ENCODE measurements at places on chromosomes 7 and 10. TPM values are rescaled to one million over a fixed set of nuclear protein-coding genes. Genes with fewer than 3 reads are reported as not detected.
A peak's percentile ranks its signal among the peaks of the same experiment; 100 is the strongest.

DNA sequence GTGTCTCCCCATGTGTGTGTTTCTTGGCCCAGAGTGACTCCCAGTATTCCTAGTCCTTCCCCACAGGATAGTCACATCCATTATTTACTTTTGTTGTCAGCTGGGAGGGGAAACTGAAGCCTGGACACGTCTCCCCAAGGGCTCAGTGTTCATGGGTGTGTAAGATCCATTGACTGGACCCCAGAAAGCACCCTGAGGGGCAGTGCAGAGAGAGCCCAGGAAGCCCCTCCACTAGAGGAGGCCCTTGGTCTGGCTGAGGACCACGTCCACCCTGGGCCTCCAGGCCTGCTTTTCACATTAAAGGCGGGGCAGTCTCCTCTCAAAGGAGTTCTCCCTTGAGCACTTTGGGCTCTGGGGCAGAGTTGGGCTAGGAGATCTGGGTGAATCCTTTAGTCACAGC is 21.3 kb downstream of the ZNF783 start:
- no peak for DNase-seq
- no peak overlapping the region for H3K4me3 ChIP-seq
- peaks cover 13% of the 10 kb centered on the region for H3K4me1 ChIP-seq
- H3K36me3 ChIP-seq = peaks cover 21% of the 10 kb centered on the region

DNA sequence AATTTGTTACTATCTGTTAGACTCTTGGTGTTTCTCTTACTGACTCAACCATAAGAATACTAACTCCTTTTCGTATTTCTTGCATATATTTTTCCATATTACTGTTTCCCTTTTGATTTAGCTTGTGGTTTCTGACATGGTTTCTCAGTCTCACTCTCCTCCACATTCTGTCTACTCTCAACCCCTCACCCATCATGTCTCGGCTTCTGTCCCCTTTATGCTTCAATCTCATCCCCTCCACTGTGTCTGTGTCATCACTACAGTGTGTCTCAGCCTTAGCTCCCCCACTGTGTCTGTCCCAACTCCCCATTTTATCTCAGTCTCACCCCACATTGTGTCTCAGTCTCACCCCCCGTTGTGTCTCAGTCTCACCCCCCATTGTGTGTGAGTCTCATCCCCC is 126.9 kb downstream of the VIPR2 start:
- H3K27ac ChIP-seq = no peak overlapping the region
- no peak overlapping the region for H3K4me3 ChIP-seq
- no peaks in the 10 kb centered on the region for H3K36me3 ChIP-seq
- peaks cover 32% of the 10 kb centered on the region for H3K4me1 ChIP-seq

ZNF503 gene
- 24.6 TPM for total RNA-seq

GRCh38 chr7:2968176-2968575 is 75.5 kb downstream of the CARD11 start:
- peak; percentile 88 for DNase-seq
- H3K27me3 ChIP-seq = no peaks in the 10 kb centered on the region
- no peaks in the 10 kb centered on the region for H3K36me3 ChIP-seq
- no peaks in the 10 kb centered on the region for H3K4me1 ChIP-seq
- H3K4me3 ChIP-seq = no peak overlapping the region

- H3K27ac ChIP-seq = no peak overlapping the region
- H3K4me3 ChIP-seq = no peak overlapping the region
- H3K27me3 ChIP-seq = no peaks in the 10 kb centered on the region
- no peak for DNase-seq
- H3K36me3 ChIP-seq = no peaks in the 10 kb centered on the region
Measured at GRCh38 chr7:41879403-41879802, 176.5 kb upstream of the INHBA start.

TMEM236 gene
- not detected for total RNA-seq

DNA sequence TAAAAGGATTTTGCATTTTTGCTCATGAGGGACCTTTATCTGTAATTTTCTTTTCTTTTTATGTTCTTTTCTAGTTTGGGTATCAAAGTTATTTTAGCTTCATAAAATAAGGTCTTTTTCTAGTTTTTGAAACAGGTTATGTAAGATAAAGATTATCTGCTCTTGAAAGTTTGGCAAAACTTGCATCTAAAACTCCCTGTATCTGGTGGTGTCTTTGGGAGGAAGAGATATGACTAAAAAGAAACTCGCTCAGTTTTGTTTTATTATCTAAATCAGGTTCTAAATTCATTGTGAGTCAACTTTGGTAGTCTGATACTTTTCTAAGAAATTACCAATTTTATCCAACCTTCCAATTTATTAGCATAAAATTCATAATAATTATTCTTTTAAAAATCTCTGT is 55.1 kb downstream of the VCL start:
- no peaks in the 10 kb centered on the region for H3K36me3 ChIP-seq
- no peaks in the 10 kb centered on the region for H3K27me3 ChIP-seq
- DNase-seq = no peak
- H3K4me1 ChIP-seq = peaks cover 75% of the 10 kb centered on the region
- H3K27ac ChIP-seq = no peak overlapping the region

BCAP29 gene
- 92.1 TPM for total RNA-seq

GRCh38 chr10:123908379-123908778 is 16.8 kb upstream of the CPXM2 start:
- H3K36me3 ChIP-seq = no peaks in the 10 kb centered on the region
- H3K4me3 ChIP-seq = no peak overlapping the region
- no peak for DNase-seq
- no peaks in the 10 kb centered on the region for H3K27me3 ChIP-seq
- no peak overlapping the region for H3K27ac ChIP-seq
- H3K4me1 ChIP-seq = peaks cover 8% of the 10 kb centered on the region

ANKRD30A gene
- total RNA-seq = not detected

DNA sequence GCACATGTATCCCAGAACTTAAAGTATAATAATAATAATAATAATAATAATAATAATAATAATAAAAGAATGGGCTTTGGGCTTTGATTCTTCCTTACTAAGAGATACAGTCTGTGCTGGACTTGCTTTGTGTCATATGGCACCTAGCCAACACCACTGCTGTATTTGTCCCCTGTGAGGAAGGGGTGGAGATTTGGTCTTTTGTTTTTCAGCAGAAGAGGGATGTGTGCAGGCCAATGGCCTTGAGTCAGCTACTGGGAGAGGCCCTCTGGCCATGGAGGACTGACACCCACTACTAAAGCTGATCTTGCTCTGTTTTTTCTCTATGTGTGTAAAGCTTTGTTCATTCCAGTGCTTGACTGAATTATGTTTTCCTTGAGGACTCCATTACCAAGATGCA is 573.0 kb upstream of the PCDH15 start:
- H3K27me3 ChIP-seq = no peaks in the 10 kb centered on the region
- DNase-seq = no peak
- no peaks in the 10 kb centered on the region for H3K36me3 ChIP-seq
- no peak overlapping the region for H3K4me3 ChIP-seq

DNA sequence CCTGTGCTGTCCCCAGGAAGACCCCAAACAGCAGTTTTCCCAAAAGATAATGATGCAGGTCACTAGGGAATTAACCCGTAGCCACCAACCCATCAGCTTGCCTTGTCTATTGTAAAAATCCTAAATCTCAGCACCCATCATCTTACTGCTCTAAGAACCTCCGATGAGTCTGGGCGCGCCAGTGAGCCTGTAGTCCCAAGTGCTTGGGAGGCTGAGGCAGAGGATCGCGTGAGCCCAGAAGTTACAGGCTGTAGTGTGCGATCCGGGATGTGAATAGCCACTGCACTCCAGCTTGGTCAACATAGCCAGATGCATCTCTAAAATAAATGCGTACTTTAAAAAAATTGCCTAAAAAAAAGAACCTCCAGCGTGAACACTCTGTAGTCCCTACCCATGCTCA is 951 bp downstream of the AS3MT start:
- H3K27me3 ChIP-seq = no peaks in the 10 kb centered on the region
- no peak for DNase-seq
- peaks cover 11% of the 10 kb centered on the region for H3K4me1 ChIP-seq
- H3K36me3 ChIP-seq = no peaks in the 10 kb centered on the region
- H3K27ac ChIP-seq = no peak overlapping the region
- peak overlapping the region; percentile 62 for H3K4me3 ChIP-seq
